Endodermal cell (in vitro differentiated cells): ENCODE measurements at places on chromosomes 11 and 22. TPM values are rescaled to one million over a fixed set of nuclear protein-coding genes. Genes with fewer than 3 reads are reported as not detected.

Gene TNNI2
- total RNA-seq: not detected in 2 replicates

Gene TMEM25
- total RNA-seq: 17.9 to 22.4 TPM (median 17.9 TPM) in 3 replicates

GRCh38 chr11:72776844-72777754 lies 16.7 kb downstream of the STARD10 start:
- H3K4me3 ChIP-seq: no peak overlapping the region
- peaks cover 4% of the 10 kb centered on the region for H3K4me1 ChIP-seq
- peaks cover 14% of the 10 kb centered on the region for H3K27me3 ChIP-seq
- H3K27ac ChIP-seq: peak overlapping the region; percentile 29

- DNase-seq: no peak
- H3K27ac ChIP-seq: no peak overlapping the region
- no peaks in the 10 kb centered on the region for H3K27me3 ChIP-seq
- no peak overlapping the region for H3K4me3 ChIP-seq
- H3K36me3 ChIP-seq: peaks cover 32% of the 10 kb centered on the region
These were observed 33.9 kb downstream of the SWAP70 start for GRCh38 chr11:9697766-9698165.

GRCh38 chr11:66768088-66768521 lies 39.1 kb upstream of the SPTBN2 start:
- DNase-seq: no peak
- H3K27me3 ChIP-seq: no peaks in the 10 kb centered on the region
- no peaks in the 10 kb centered on the region for H3K4me1 ChIP-seq
- peaks cover 22% of the 10 kb centered on the region for H3K36me3 ChIP-seq
- no peak overlapping the region for H3K4me3 ChIP-seq

Gene CAPRIN1
- total RNA-seq: 221 to 256 TPM (median 226 TPM) in 3 replicates

DNA sequence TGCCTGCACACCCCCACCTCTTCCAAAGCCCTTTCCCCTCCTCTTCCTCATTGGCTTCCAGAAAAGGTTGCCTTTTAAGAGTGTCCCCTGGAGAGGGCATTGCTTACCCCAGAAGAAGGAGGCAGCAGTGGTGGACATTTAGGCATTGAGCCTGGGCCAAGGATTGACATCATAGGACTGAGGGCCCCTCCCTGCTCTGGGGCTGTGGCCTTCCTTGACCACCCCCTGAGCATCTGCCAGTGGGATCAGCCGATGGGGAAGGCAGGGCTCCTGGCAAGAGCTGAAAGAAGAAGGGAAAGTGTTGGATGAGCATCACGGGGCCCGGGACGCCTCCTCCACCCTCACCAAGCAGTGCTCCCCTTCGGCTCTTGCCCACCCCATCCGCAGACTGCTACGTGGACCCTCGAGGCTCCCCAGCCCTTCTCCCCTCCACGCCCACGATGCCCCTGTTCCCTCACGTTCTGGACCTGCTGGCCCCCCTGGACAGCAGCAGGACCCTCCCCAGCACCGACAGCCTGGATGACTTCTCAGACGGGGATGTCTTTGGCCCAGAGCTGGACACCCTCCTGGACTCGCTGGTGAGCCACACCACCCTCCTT lies 37.4 kb downstream of the ZC3H7B start:
- no peak overlapping the region for H3K4me3 ChIP-seq
- no peak for DNase-seq
- H3K4me1 ChIP-seq: no peaks in the 10 kb centered on the region
- no peaks in the 10 kb centered on the region for H3K27me3 ChIP-seq

GRCh38 chr11:1693327-1694063 lies 3.5 kb upstream of the KRTAP5-6 start:
- peak; percentile 95 for DNase-seq
- no peak overlapping the region for H3K27ac ChIP-seq
- H3K27me3 ChIP-seq: peaks cover 91% of the 10 kb centered on the region
- peaks cover 5% of the 10 kb centered on the region for H3K4me1 ChIP-seq

Gene CADM1
- total RNA-seq: 76.3 to 102 TPM (median 83.3 TPM) in 3 replicates

- no peaks in the 10 kb centered on the region for H3K27me3 ChIP-seq
- no peaks in the 10 kb centered on the region for H3K36me3 ChIP-seq
- no peak for DNase-seq
- H3K27ac ChIP-seq: no peak overlapping the region
- H3K4me1 ChIP-seq: peaks cover 5% of the 10 kb centered on the region
These were observed 69.4 kb downstream of the RBFOX2 start for GRCh38 chr22:35959121-35959800.

Gene CRYAB
- 0.84 and 1.0 TPM in 2 replicates for total RNA-seq

- H3K27me3 ChIP-seq: peaks cover 95% of the 10 kb centered on the region
- DNase-seq: no peak
- H3K4me3 ChIP-seq: no peak overlapping the region
- H3K4me1 ChIP-seq: no peaks in the 10 kb centered on the region
These were observed 15.1 kb upstream of the CSRP3 start for GRCh38 chr11:19216709-19217374.

Gene SLC22A6
- total RNA-seq: not detected in 2 replicates

DNA sequence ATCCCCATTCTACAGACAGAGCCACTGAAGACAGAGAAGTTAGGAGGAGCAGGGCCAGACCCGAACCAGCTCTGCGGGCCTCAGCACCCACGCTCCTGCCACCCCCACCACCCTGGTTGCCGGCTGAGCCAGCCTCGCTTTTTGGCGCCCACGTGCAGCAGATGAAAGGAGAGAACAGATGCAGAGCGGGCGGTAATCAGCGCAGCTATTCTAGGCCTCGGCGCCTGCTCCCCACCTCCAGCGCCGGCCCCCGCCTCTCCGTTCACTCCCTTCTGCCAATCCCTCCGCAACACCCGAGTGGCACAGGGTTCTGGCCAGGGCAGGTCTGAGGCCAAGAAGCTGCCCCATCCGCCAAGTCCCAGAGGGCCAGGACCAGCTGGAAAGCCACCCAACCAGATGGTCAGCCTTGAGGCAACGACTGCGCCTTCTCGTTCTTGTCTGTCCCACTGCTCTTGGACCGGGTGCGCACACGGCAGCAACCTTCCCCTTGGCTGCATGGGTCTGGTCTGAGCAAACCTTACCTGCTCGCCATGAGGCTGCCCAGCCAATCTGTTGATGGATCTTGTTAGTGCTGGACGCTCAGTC lies 16.8 kb downstream of the DNAL4 start:
- H3K27me3 ChIP-seq: no peaks in the 10 kb centered on the region
- H3K4me1 ChIP-seq: no peaks in the 10 kb centered on the region
- no peak for DNase-seq
- no peak overlapping the region for H3K4me3 ChIP-seq

- H3K27me3 ChIP-seq: no peaks in the 10 kb centered on the region
- H3K4me3 ChIP-seq: no peak overlapping the region
- H3K4me1 ChIP-seq: no peaks in the 10 kb centered on the region
- DNase-seq: no peak
- H3K36me3 ChIP-seq: peaks cover 18% of the 10 kb centered on the region
These were observed 10.8 kb upstream of the ANKRD13D start for GRCh38 chr11:67278135-67278938.

Gene SUSD2
- 0.29 to 0.40 TPM (median 0.38 TPM) in 3 replicates for total RNA-seq

DNA sequence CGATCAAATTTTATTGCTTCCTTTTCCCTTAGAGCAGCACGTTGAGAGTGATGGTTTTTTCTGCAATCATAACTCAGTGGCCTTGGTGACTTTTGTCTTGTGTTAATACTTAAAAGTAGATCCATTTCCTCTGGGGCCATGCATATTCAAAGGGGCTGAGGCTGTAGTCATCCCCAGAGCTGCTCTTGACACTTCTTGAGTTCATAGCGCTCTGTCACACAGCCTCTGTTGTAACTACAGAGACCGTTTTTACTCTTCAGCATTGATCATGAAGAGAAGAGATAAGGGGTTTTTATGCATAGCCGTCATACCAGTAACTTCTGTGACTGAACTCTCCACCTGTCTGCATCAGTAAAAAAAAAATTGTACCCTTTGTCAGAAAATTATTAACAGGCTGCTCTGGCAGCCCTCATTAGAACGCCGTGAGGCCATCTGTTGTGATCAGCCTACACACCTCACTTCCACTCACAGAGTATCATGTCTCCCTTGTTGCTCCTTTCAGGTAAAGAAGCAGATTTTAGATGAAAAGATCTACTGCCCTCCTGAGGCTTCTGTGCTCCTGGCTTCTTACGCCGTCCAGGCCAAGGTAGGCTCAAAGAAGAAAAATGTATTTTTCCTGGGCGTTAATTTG lies 38.4 kb downstream of the NF2 start:
- no peaks in the 10 kb centered on the region for H3K4me1 ChIP-seq
- H3K36me3 ChIP-seq: peaks cover 55% of the 10 kb centered on the region
- H3K4me3 ChIP-seq: no peak overlapping the region
- no peak overlapping the region for H3K27ac ChIP-seq
- H3K27me3 ChIP-seq: no peaks in the 10 kb centered on the region
